Anterior cingulate cortex (tissue), 58 donors: ENCODE measurements at places on chromosomes 2 and 18.

- no peak for DNase-seq
Measured at GRCh38 chr18:568731-569130, 11.4 kb upstream of the CETN1 start.

GRCh38 chr2:166454006-166454595, 39.9 kb downstream of the SCN7A start:
- DNase-seq: no peak

DNA sequence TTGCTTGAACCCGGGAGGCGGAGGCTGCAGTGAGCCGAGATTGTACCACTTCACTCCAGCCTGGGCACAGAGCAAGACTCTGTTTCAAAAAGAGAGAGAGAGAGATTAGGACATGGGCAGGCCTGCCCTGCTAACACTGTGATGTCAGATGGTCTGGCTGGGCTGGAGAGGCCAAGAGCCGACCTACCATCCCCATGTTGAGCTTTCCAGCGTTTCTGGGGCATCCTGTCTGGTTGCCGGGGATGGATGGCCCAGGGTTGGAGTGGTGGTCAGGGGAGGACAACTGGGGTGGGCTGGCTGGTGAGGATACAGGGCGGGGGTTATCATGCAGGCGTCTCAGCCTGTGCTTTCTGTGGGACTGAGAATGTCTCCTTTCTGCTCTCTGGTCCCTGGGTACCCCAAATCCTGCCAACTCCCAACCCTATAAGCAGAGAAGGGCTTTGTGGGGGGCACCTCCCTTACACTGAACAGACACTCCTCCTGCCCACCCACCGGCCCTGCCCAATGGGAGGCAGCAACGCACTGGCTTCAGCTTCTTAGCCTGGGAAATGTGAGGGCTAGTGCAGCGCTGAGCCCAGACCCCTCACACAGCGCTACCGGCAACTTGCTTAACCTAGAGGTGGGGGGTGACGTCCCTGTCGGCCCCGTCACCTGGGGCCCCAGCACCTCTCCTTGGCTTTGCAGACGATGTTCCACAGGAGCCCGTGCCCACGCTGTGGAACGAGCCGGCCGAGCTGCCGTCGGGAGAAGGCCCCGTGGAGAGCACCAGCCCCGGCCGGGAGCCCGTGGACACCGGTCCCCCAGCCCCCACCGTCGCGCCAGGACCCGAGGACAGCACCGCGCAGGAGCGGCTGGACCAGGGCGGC, 5.4 kb downstream of the SNORC start:
- peak; percentile 43 for DNase-seq

DNA sequence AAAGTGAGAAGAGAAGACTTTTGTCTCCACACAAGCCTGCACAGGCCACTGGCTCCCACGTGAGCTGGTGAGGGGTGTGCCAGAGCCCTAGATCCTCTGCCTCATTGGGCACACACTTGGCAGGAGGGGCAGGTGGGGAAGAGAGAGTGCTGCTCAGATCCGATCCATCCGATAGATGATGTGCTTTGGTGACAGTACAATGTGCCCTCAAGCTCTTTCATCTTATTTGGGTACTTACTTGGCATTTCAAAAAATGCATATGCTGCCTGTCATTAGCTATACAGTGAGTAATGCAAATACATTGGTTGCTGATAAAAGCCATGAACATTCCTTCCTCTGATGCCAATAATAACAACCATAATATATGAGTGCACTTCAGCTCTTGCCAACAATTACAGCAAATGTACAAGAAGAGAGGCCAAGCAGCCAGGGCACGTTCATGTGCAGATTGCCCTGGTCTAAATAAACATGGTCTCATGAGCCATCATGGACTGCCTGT, 255.3 kb downstream of the VAPA start:
- no peak for DNase-seq

GRCh38 chr18:58886864-58887612, 22.4 kb downstream of the ZNF532 start:
- DNase-seq: no peak

DNA sequence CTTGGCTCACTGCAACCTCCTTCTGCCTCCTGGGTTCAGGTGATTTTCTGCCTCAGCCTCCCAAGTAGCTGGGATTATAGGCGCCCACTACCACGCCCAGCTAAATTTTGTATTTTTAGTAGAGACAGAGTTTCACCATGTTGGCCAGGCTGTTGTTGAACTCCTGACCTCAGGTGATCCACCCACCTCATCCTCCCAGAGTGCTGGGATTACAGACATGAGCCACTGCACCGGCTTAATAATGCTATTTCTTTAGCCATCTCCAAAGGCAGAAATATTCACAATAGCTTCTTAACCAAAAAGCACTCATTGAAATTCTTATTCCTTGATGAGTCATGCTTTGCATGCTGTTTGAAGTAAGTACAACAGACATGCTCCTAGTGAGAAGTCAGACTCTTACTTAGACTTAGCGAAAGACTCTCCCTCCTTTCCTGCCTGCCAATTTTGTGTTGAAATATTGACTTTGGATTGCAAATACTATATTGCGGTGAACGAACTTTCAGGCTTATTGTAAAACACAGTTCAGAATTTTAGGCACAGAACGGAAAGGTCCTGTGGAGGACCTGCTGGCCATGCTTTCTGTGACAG, 4.4 kb downstream of the ACTR3 start:
- DNase-seq: no peak

- no peak for DNase-seq
Measured at GRCh38 chr2:20668451-20668850, 1.5 kb downstream of the GDF7 start.

GRCh38 chr18:5457462-5457957, 86.3 kb downstream of the EPB41L3 start:
- no peak for DNase-seq

DNA sequence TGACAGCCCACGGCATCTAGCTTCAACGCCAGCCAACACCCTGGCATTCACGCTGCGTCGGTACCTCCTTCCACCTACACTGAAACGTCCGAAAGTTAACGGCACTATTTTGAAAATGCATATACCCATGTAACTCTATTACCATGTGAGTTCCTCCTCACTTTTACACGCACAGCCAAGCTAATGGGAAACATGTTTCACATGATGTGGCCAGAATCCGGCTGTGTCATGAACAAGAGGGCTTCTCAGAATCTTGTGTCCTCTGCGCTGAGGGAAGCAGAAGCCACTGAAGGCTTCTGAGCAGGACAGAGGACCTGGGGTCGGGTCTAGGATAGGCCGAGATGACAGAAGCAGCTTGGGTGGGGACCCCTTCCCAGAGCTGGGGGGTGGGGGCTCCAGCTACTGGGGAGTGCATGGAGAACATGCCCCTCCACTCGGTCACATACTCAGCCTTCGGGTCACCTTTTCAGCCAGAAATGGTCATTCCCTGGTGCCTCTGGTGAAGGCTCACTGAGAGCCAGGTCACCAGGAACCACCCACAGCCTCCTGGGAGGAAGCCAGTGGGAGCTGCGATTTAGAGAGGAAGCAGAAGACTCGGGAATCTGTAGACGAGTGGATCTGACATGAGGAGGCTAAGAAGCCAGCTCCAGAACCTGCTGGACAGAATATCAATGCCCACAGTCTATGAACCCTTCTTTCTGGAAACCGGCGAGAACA, 41.5 kb downstream of the HDAC4 start:
- DNase-seq: no peak

DNA sequence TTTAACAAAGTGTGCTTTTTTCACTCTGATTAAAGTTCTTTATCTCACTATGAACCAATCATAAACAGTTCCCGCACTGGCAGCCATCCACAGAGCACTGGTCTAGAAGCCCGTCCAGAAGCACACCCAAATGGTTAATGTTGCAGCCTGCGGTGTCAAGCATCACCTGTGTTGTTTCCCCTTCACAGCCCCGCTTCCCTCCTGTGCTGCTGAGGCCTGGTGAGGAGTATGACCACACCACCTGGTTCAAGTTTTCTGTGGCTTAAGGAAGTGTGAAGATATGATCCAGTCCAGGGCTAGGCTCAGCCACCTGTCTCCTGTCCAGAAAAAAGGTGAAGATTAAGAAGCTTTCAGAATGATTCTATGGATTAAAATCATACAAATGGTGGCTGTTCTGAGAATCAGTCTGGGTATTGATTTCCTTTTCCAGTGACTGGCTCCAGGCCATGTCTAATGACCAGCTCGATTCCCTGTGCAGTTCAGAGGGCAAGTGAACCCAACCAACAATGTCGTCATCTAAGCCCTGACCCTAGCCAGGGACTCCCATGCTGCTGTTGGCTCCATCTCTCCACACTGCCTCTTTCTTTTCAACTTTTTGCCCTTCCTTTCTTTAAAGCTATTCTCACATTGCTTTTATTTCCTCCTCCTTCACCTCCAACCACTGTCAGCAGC, 17.7 kb downstream of the SRSF7 start:
- DNase-seq: no peak

DNA sequence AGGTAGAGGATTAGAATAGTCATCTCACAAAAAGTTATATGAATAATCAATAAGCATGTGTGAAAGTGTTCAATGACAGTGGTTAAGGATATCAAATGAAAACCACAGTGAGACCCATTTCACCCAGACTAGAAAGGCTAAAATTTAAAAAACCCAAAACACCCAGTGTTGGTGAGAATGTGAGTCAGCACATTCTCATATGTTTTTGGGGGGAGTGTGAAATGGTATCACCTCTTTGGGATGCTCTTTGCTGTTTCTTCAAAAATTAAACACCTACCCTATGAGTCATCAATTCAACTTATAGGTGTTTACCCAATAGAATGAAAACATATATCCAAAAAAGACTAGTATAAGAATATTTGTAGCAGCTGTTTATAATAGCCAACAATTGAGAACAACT, 69.8 kb downstream of the MAP3K20 start:
- DNase-seq: no peak

DNA sequence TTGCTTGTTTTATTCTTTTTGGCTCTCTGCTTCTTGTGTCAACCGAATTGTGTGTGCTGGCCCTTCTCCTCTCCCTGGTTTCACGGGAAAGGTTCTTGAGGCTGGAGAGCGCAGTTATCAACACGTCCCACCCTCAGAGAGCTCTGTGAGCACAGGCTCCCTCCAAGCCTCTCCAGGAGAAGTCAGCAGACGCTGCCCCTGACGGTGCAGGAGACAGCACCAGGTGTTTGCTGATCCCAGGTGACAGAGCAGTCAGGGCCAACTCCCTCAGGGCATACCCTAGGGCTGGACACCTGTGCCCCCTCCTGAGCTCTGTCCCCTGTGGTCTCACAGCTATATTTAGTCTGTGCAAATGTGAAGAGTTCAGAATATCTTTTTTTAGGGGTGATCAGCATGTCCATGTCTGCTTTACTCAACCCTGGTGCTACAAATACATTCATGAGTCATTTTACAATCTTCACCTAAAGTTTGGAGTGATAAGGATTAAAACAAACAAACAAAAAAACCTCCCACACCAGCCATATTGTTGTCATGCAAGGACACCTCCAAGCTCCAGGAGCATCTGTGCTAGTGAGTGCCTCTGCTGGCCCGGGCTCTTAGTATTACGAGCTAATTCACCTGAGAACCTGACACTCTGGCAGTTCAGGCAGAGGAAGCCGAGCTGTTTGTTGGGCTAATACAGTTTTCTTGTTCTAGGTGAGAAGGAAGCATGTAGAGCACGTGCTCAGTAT, 65.9 kb upstream of the TMEM200C start:
- DNase-seq: no peak

DNA sequence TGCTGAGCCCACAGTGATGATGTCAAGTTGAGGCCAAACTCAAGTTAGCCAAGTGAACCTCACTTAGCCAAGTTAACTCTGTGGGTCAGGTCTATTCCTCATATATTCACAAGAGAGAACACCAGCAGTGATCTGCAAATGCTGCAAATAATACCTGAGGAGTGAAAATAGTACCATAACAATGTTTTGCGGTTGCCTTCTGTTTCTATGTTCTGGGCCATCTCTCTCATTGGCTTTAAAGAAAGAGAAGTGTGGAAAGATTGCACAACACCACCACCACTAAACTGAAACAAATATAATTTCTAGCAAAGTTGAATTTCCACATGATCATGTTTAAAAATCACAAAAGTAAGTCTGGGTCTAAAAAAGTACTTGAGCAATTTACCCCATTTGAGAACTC, 211.1 kb upstream of the GALNT5 start:
- DNase-seq: no peak

DNA sequence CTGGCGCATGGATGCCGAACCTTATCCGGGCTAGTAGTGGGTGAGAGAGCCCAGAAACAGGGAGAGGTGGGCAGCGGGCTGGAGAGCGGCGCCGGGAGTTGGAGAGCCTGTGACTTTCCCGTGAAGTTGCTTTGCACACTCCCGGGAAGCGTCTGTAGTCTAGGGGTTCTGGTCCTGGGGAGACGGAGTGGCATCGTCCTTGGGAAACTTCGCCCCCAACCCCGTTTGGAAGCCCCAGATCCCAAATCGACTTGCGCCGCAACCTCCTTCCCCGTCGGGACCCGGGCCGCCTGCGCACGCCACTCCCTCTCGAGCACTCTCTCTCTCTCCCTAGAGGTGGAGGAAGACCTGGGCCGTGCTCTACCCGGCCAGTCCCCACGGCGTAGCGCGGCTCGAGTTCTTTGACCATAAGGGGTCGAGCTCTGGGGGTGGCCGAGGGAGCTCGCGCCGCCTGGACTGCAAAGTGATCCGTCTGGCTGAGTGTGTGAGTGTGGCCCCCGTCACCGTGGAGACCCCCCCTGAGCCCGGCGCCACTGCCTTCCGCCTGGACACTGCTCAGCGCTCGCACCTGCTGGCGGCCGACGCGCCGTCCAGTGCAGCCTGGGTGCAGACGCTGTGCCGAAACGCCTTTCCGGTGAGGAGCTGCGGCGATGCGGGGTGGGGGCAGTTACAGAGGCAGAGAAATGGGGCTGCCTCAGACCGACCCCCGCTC, 456 bp downstream of the DOK1 start:
- DNase-seq: no peak

- DNase-seq: no peak
Measured at GRCh38 chr2:20931346-20931745, 108.4 kb upstream of the LDAH start.

- DNase-seq: no peak
Measured at GRCh38 chr2:20018601-20019152, 6.2 kb upstream of the MATN3 start.

GRCh38 chr2:167381349-167381748, 493.1 kb downstream of the XIRP2 start:
- DNase-seq: no peak

GRCh38 chr2:169860149-169860548, 32.9 kb downstream of the UBR3 start:
- no peak for DNase-seq

- no peak for DNase-seq
Measured at GRCh38 chr2:46610021-46610420, 130.7 kb downstream of the TMEM247 start.

DNA sequence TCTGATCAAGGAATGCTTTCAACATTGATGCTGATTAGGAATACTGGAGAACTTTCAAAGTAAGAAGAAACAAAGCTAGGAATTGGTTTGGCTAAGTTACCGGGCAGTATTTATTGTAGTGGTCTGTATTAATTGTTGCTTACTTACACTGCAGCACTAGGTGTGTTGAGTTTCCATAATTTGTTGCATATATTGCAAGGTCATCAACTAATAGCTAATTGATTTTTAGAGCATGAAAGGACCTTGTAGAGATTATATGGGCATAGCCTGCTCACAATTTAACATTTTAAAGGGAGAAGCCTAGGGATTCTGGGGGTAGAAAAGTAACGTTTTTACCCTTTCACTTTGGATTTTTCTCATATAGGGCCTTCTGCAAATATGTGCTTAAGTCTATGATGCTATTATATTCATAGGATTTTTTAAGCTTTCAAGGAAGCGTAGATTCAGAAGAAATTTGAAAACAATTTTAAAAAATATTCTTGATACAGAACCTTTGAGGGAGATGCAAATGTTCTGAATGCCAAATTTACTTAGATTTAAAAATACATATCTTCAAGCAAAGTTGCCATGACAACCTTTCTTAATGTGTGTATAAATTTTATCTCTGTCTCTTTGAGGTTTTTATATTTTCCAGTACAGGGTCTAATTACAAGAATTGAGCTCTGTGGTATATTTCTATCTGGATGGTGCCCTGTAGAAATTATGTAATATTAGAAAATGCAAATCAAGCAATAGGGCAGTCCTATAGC, 17.3 kb upstream of the ABI2 start:
- no peak for DNase-seq
